Foreskin keratinocyte (primary cell): ENCODE measurements at places on chromosomes 2 and 18. TPM values are rescaled to one million over a fixed set of nuclear protein-coding genes. Genes with fewer than 3 reads are reported as not detected.

The COLEC11 gene
- total RNA-seq: not detected in 2 replicates

The CYP27A1 gene
- total RNA-seq: 0.44 and 0.56 TPM in 2 replicates

The ATP6V1B1 gene
- total RNA-seq: not detected in 2 replicates

The CD8A gene
- 0.07 TPM in 2 replicates for total RNA-seq

The ACMSD gene
- total RNA-seq: not detected in 2 replicates

The CXCR1 gene
- total RNA-seq: 0.28 and 0.41 TPM in 2 replicates

DNA sequence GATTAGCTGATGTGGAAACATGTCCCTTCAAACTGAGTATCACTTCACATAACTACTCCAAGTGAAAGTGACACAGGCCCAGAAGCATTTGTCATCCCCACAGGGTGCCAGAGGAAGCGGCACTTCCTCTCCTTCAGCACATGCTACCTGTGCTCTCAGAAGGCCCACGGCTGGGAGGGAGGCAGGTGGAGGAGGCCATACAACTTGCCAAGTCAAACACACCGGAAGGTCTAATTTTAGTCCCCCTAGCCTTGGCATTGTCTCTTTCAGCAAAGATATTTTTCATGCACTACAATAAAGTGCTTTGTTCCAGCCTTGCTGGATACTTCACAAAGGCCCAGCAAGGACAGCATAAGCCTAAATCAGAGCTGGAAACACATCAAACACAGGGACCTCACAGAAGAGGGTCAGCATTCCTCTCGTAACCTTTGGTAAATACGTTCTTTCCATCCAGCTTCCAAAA lies 38.0 kb downstream of the VSNL1 start:
- DNase-seq: no peak

GRCh38 chr2:189066037-189066436 lies 91.9 kb downstream of the COL3A1 start:
- DNase-seq: no peak

- no peak for DNase-seq
These were observed 86.7 kb downstream of the ATL2 start for GRCh38 chr2:38290332-38290731.

- DNase-seq: peak; percentile 55
These were observed at the start of gene IL1R2 for GRCh38 chr2:101991721-101992145. TSS of gene IL1R2 (plus strand) at chr2:101991960. CDS start at chr2:102008576, 16,616 bp downstream.

GRCh38 chr18:21803495-21803894 lies 62.9 kb downstream of the MIB1 start:
- DNase-seq: no peak

- no peak for DNase-seq
These were observed 5.0 kb downstream of the RAB6C start for GRCh38 chr2:129984426-129984825.

- peak; percentile 44 for DNase-seq
These were observed 270.7 kb downstream of the ALK start for GRCh38 chr2:29650631-29651097.

GRCh38 chr18:65230311-65230710 lies 520.5 kb upstream of the CDH7 start:
- no peak for DNase-seq
